Lung (tissue), 17 donors: ENCODE measurements at places on chromosomes 2 and 18. TPM values are rescaled to one million over a fixed set of nuclear protein-coding genes. Genes with fewer than 3 reads are reported as not detected.

IKZF2 gene
- 51.4 TPM for total RNA-seq

TGFBRAP1 gene
- total RNA-seq, result 19.7 TPM

FEV gene
- not detected for total RNA-seq

EPB41L3 gene
- total RNA-seq, result 64.0 TPM

ATP6V1C2 gene
- 2.5 TPM for total RNA-seq

VWA3B gene
- 29.2 TPM for total RNA-seq

SRSF7 gene
- 95.1 TPM for total RNA-seq

GRP gene
- total RNA-seq, result 4.0 TPM

IMPACT gene
- 29.0 TPM for total RNA-seq

SPC25 gene
- total RNA-seq, result 2.1 TPM

GRCh38 chr18:33928231-33928630 lies 296.5 kb downstream of the NOL4 start:
- no peaks in the 10 kb centered on the region for H3K36me3 ChIP-seq
- H3K27me3 ChIP-seq, result no peaks in the 10 kb centered on the region
- H3K4me1 ChIP-seq, result no peaks in the 10 kb centered on the region
- H3K4me3 ChIP-seq, result no peak overlapping the region
- no peak for DNase-seq

GRCh38 chr18:23151414-23152099 lies 16.3 kb downstream of the CABLES1 start:
- H3K4me3 ChIP-seq, result no peak overlapping the region
- no peak for DNase-seq
- no peaks in the 10 kb centered on the region for H3K27me3 ChIP-seq
- peaks cover 5% of the 10 kb centered on the region for H3K4me1 ChIP-seq
- no peak overlapping the region for H3K27ac ChIP-seq
- H3K36me3 ChIP-seq, result no peaks in the 10 kb centered on the region

GRCh38 chr2:75003773-75004172 lies 45.3 kb downstream of the POLE4 start:
- no peak overlapping the region for H3K27ac ChIP-seq
- no peaks in the 10 kb centered on the region for H3K27me3 ChIP-seq
- no peak overlapping the region for H3K4me3 ChIP-seq
- no peaks in the 10 kb centered on the region for H3K36me3 ChIP-seq
- DNase-seq, result peak; percentile 18
- no peaks in the 10 kb centered on the region for H3K4me1 ChIP-seq

GRCh38 chr2:239245107-239245506 lies 155.7 kb downstream of the HDAC4 start:
- no peak overlapping the region for H3K4me3 ChIP-seq
- no peaks in the 10 kb centered on the region for H3K36me3 ChIP-seq
- no peak overlapping the region for H3K27ac ChIP-seq
- DNase-seq, result no peak

DNA sequence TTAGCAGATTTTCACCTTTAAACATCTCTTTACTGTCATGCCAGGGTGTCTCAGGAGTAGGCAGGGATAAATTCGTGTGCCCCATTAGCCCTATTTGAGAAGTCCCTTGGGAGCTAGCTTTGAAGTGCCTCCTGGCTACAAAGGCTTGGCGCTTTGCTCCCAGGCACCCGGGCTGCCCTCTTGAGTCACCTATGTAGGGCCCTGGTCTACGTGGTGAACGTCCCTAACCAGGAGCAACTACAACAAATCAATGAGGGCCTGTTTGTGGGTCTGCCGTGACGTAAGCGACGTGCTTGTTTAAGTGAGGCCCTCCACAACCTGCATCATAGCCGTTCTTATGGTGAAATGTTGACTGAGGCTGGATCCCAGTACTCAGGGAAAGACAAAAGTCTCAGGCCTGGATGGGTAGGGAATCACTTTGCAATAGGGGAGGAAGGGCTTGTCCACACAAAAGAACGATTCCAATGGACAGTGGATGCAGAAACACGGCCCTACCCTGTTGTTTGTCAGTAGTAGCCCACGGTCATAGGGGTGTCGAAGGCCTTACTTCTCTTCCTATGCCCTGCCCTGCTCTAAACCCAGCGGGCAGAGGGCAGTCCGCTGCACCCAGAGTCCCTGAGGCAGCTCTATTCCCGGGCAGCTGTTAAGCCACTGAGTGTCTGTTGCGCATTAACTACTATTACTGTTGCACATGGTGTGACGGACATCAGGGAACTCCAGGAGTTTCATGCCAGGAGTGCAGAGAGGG lies 93.9 kb downstream of the INHBB start:
- DNase-seq, result no peak
- H3K27ac ChIP-seq, result no peak overlapping the region
- H3K4me1 ChIP-seq, result no peaks in the 10 kb centered on the region
- H3K27me3 ChIP-seq, result no peaks in the 10 kb centered on the region

GRCh38 chr2:129906861-129907235 lies 72.6 kb upstream of the RAB6C start:
- H3K36me3 ChIP-seq, result no peaks in the 10 kb centered on the region
- H3K27ac ChIP-seq, result no peak overlapping the region
- no peaks in the 10 kb centered on the region for H3K4me1 ChIP-seq
- DNase-seq, result no peak
- H3K27me3 ChIP-seq, result no peaks in the 10 kb centered on the region

DNA sequence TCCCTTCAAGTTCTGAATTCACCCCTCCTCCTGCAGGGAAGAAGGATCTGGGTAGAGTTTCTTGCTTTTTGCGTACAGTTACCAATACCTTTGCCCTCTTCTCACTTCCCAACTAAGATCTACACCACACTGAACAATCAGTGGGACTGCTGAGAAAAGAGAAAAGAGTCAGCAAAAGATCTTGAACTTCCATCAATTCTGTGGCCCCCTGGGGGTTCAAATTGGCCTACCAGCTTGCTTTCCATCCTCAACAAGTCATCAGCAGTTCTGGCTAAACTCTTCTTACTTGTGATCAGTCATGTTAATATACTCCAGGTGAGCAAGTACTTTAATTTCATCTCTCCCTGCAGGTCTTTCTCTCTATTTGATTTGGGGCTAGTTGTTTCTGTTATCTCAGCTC lies 739.3 kb upstream of the LRRTM4 start:
- H3K27me3 ChIP-seq, result no peaks in the 10 kb centered on the region
- no peak overlapping the region for H3K27ac ChIP-seq
- H3K4me1 ChIP-seq, result no peaks in the 10 kb centered on the region
- no peak for DNase-seq
- H3K36me3 ChIP-seq, result no peaks in the 10 kb centered on the region

- H3K36me3 ChIP-seq, result no peaks in the 10 kb centered on the region
- no peaks in the 10 kb centered on the region for H3K4me1 ChIP-seq
- H3K4me3 ChIP-seq, result no peak overlapping the region
- no peaks in the 10 kb centered on the region for H3K27me3 ChIP-seq
- DNase-seq, result no peak
- H3K27ac ChIP-seq, result no peak overlapping the region
These were observed 361.9 kb upstream of the FSHR start for GRCh38 chr2:49515996-49516782.

DNA sequence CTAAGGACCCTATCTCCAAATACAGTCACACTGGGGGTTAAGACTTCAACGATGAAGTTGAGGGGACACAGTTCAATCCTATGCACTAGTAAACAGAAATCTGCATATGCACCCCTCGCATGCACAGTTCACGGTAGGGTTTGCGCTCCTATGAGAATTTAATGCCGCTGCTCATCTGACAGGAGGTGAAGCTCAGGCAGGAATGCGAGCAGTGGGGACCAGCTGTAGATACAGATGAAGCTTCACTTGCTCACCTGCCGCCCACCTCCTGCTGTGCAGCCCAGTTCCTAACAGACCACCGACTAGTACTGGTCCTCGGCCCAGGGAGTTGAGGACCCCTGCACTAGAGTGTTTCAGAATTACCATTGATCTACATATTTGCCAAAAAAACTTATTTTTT lies 40.0 kb upstream of the FAHD2A start:
- H3K27ac ChIP-seq, result no peak overlapping the region
- no peaks in the 10 kb centered on the region for H3K4me1 ChIP-seq
- no peak overlapping the region for H3K4me3 ChIP-seq
- peak; percentile 5 for DNase-seq

DNA sequence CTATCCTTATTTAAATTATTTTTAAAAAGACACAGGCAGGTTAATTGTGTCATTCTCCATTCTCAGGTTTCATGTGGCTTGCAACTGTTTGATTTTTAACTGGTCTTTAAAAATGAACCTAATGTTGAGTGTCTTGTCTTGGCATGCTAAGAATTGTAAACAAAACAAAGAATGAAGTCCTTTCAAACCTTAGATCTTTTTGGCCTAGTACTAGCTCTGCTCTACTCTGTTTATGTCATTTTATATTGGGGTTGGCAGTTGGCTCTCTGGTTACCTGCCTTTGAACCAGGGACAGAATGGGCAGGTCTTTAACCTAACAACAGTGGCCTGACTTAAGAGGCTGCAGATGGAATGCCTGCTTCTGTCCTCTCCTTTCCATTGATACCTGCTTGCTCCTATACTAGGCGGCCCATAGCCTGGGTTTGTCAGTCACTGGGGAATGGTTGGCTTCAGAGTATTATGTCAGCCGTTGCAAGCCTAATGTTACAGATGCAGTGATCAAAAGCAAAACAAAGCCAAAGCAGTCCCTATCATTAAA lies 85.5 kb downstream of the MTA3 start:
- H3K27me3 ChIP-seq, result no peaks in the 10 kb centered on the region
- H3K27ac ChIP-seq, result no peak overlapping the region
- H3K4me1 ChIP-seq, result peaks cover 6% of the 10 kb centered on the region
- peaks cover 2% of the 10 kb centered on the region for H3K36me3 ChIP-seq

DNA sequence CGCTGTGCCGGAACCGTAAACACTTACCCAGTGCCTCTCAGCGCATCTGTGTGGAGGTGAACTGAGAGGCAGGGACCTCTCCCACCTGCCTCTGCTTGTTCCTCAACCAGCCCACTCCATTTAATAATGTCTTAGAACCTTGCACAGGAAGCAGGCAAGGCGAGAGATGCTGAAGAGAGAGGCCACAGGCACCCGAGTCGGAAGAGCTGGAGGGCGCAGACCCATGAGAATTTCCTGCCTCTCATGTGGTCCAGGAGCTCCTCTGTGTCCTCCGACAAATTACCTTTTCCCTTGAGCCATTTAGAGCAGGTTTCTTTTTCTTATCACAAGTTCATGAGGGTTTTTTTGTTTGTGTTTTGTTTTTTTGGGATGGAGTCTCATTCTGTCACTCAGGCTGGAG lies 4.9 kb upstream of the RFX8 start:
- DNase-seq, result no peak
- no peak overlapping the region for H3K4me3 ChIP-seq
- no peaks in the 10 kb centered on the region for H3K36me3 ChIP-seq
- H3K4me1 ChIP-seq, result no peaks in the 10 kb centered on the region
- no peaks in the 10 kb centered on the region for H3K27me3 ChIP-seq
- no peak overlapping the region for H3K27ac ChIP-seq

DNA sequence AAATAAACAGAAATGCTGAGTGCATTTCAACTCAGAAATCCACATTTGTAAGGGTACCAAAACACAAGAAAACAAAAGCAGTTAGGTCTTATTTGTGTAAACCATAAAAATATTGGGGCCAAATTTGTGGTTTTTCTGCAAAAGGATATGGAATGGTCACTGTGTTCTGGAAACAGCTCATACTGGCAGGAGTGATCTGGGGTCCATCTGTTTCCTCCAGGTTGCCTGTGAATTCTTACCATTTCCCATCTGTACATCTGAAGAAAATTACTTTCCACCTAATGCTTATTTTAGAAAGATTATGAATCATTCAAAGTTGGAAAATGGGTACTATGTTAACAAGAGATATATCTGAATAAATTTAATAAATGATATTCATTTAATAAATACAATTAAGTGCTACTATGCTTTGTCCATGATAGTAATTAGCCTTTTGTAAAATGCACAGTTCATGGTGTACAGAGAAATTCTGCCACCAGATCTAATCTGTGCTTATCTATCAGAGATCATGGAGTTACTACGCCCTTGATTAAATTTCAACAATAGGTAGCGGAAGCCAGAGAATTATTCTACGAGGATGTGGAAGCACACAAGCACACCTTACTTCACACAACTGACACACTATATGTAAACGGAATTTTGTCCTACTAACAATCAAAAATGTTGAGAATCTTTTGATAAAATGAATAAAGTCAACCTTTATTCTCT lies 10.9 kb downstream of the ALS2 start:
- H3K4me1 ChIP-seq, result no peaks in the 10 kb centered on the region
- no peak overlapping the region for H3K4me3 ChIP-seq
- no peaks in the 10 kb centered on the region for H3K27me3 ChIP-seq
- DNase-seq, result no peak
- H3K27ac ChIP-seq, result peak overlapping the region; percentile 33
- peaks cover 5% of the 10 kb centered on the region for H3K36me3 ChIP-seq

DNA sequence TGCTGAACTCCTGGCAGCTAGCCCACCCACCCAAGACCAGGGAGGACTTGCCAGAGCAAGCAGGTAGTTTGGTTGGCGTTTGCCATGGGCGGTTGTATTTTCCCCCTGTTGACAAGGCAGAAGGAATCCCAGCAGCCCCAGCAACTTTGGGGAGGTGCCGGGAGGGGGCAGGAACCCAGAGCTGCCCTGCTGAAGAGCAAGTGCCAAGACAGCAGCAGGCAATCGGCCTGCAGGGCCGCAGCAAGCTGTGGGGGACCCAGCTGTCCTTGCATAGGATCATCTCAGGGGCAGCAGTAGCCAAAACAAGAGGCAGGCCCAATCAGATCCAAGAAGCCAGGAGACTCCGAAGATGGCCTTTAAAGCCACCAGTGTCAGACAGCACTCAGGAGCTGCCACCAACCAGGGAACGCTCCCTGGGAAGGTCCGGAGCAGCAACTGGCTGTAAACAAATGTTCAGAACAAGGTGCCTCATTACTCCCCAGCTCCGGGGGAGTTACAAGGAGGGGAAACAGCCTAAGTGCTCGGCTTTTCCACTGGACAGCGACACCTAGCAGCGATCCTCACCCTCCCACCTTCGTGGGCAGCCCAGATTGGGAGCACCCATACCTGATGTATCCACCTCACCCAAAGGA lies 2.1 kb downstream of the ST8SIA5 start:
- no peak overlapping the region for H3K4me3 ChIP-seq
- H3K4me1 ChIP-seq, result no peaks in the 10 kb centered on the region
- H3K36me3 ChIP-seq, result no peaks in the 10 kb centered on the region
- no peak overlapping the region for H3K27ac ChIP-seq
- no peak for DNase-seq
- H3K27me3 ChIP-seq, result peaks cover 61% of the 10 kb centered on the region

GRCh38 chr2:151928380-151928779 lies 100.2 kb upstream of the ARL5A start:
- H3K36me3 ChIP-seq, result no peaks in the 10 kb centered on the region
- H3K4me3 ChIP-seq, result no peak overlapping the region
- DNase-seq, result no peak
- H3K27ac ChIP-seq, result no peak overlapping the region
- no peaks in the 10 kb centered on the region for H3K27me3 ChIP-seq
- H3K4me1 ChIP-seq, result peaks cover under 1% of the 10 kb centered on the region

DNA sequence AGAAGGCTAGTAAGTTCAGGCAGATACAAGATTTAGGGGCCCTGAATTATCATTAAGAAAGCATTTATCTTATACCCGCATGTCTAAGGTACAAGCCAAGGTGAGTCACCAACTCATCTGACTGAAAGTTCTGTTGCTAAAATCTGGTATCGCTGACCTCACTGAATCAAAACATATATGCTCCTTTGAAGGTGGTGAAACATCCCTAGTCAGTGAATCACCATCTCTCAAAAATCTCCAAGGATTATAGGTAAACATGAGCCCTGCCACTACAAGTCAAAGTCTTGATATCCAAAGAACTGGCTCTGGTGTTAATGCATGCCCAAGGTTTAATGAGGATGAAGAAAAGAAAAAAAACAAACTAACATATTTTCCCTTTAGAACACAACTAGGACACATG lies 43.5 kb downstream of the IRS1 start:
- no peak for DNase-seq
- no peak overlapping the region for H3K27ac ChIP-seq
- H3K27me3 ChIP-seq, result no peaks in the 10 kb centered on the region
- H3K36me3 ChIP-seq, result no peaks in the 10 kb centered on the region
- peaks cover 25% of the 10 kb centered on the region for H3K4me1 ChIP-seq
- H3K4me3 ChIP-seq, result no peak overlapping the region

GRCh38 chr2:122168799-122169198 lies 413.3 kb downstream of the TSN start:
- no peaks in the 10 kb centered on the region for H3K27me3 ChIP-seq
- no peak for DNase-seq
- H3K4me1 ChIP-seq, result no peaks in the 10 kb centered on the region
